GM10248 (cell line): ENCODE measurements at places on chromosomes 3 and 15.

- no peak for DNase-seq
Observed at GRCh38 chr3:24224666-24225384, 269.8 kb downstream of the THRB start.

DNA sequence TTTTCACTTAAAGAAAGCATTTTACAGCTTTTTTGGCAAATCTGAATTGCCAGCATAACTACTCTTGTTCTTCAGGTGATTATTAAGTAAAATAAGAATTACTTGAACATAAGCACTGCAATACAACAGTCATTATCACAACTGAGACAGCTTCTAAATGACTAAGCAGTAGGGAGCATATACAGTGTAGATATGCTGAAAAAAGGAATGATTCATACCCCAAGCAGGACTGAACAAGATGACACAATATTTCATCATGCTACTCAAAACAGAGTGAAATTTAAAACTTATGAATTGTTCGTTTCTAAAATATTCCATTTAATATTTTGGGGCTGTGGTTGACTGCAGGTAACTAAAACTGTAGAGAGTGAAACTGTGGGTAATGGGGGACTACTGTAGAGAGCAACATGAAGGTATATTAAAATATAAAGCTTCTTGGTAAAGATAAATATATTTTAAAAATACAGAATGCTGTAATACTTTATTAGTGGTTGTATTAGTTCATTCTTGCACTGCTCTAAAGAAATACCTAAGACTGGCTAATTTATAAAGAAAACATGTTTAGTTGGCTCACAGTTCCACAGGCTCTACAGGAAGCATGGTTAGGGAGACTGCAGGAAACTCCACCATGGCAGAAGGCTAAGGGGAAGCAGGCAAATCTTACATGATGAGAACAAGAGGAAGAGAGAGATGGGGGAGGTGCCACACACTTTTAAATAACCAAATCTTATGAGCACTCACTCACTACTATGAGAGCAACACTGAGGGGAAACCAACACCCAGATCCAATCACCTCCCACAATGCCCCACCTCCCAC lies 84.8 kb downstream of the DCLK3 start:
- no peak for DNase-seq

- no peak for DNase-seq
Observed at GRCh38 chr15:51262463-51262862, 75.9 kb downstream of the CYP19A1 start.

- no peak for DNase-seq
Observed at GRCh38 chr3:188503647-188504046, 349.7 kb downstream of the LPP start.

DNA sequence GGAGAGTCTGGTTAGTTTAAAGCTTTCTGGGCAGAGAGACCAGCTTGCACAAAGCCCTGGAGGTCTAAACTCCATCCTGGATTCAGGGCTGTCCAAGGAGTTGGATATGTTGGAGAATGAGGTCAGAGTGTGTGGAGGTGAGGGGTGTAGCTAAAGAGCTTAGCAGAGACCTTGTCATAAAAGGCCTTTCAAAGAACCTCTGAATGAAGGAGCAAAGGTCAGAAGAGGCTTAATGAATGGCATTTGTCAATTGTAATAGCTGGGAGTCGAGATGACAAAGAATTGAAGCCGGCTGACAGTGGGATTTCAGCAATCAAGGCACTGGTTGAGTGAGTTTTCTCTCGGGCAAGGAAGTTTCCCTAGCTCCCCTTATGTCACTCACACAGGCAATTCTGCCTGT lies 202.6 kb downstream of the PDCD6IP start:
- no peak for DNase-seq

DNA sequence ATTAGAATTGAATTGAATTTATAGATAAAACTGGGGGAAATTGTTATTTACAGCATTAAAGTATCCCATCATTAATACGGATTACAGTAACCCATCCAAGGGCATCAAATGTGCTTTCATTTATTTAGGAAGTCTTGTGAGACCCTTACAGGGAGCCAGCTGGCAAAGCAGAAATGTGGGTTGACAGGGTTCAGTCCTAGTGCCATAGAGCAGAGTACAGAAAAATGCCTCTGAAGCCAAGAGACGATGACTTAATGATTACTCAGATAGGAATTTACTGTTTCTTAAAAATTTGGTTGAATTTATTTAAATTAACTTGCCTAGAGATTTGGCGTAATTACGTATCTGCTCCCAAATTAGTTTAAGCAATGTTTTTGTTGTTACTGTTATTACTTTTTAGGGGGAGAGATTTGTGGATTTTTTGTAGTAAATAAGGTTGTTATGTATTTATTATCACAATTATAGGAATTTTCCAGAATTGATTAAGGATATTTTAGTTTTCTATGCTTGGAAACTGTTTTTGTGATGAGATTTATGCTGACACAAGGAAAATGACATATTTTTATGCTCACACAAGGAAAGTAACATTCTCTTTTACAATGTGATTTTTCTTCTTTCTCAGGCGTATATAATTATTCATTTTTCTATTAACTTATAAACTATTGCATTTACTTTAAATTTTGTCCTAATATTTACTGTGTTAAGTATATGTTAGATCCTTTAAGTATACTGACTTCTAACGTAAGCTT lies 152.0 kb downstream of the EPHA6 start:
- DNase-seq, result no peak

DNA sequence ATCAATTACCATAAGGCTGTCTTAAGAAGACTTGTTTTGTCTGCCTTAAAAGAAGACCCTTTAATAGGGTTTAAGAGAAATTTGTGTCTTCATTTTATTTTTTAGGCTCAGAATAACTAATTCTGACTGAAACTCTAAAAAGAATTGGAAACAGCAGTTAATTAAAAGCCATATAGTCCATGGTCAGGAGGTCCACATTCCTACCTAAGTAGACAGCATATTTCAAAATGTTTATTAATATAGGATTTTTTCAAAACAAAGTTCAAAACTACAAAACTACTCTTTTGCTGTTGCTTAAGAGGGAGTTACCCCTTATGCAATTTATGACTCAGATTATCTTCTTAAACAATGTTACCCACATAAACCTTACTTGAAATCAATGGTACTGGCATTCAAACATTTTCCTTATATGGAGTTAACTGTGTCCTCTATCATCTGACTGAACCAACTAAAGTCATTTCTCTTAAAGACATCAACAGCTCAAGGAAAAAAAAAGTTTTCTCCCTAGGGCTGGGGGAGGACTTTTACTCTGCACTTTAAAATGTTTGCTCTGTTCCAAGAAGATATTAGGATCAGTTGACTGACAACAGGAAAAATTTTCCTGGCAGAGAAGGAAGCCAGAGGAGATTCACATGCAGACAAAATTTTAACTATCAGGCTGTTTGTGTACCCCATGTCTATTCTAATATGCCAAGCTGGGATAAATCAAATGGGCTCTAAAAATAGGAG lies 56.8 kb upstream of the NANOGP8 start:
- DNase-seq, result no peak

- DNase-seq, result no peak
Observed at GRCh38 chr3:63652066-63652725, at the start of gene SNTN. TSS of gene SNTN (plus strand) at chr3:63652675. CDS start at chr3:63652688, 13 bp downstream.

DNA sequence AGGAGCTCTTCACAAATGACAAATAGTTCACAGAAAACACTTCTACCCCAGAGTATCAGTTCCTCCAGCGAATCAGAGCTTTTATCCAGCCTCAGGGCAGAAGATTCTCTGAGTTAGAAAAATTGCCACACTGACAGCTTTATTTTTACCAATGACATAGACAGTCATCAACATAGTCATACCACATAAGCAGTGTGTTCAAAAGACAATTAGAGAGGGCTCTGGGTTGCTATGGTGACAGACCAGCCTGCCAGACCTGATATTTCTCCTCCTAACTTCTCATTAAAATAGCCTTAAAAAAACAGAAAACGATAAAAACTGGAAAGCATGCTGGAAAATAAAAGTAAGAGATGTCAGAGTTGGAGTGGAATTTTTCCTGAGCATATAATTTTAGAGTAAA lies 45.9 kb upstream of the COL6A5 start:
- no peak for DNase-seq

GRCh38 chr3:24551626-24552025 lies 57.0 kb upstream of the THRB start:
- DNase-seq, result no peak

- DNase-seq, result no peak
Observed at GRCh38 chr15:67700023-67700422, 125.3 kb upstream of the SKOR1 start.

GRCh38 chr15:47908950-47909670 lies 191.8 kb downstream of the SEMA6D start:
- no peak for DNase-seq

DNA sequence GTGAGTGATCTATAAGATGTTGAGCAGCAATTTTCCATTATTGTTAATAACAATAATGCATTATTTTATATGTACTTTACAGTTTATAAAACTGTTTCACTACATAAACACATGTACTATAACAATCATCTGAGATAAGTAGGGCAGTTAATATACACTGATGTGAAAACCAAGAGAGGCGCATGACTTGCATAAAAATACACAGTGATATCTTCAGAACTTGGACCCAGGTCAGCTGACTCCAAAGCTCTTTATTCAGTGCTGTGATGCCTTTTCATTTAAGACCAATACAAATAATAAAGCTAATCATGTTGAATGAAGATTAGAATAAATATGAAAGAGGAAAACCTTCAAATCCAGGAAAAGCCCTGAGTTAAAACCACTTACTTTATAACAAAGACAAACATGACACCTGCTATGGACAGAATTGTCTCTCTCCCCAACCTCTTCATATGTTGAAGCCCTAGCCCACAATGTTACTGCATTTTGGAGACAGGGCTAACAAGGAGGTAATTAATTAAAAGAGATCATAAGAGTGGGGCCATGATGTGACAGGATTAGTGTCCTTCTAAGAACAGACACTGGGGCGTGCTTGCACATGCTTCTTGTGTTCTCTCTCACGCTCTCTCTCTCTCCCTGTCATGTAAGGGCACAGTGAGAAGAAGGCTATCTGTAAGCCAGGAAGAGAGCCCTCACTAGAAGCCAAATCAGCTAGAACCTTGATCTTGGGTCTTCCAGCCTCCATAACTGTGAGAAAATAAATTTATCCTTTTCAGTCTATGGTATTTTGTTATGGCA lies 55.8 kb upstream of the TSPAN3 start:
- DNase-seq, result no peak

GRCh38 chr3:13927295-13927694 lies 47.4 kb upstream of the WNT7A start:
- no peak for DNase-seq

GRCh38 chr15:56942118-56942517 lies 23.7 kb downstream of the TCF12 start:
- DNase-seq, result no peak

DNA sequence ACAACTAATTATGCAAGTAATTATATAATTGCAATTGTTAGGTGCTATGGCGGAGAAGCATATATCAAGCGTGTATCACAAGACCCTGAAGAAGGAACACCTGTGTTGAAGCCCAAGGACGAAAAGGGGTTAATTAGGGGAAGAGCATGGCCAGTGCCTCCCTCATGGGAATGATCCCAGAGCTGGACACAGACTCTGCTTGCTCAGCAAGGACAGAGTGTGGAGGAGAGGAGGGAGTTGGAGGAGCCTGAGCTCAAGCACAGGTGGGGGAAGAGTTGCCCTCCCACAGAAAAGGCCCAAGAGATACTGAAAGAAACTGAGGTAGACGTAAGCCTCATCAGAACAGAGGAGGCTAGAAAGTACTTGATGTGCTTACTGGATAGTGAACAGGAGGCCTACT lies 423.7 kb downstream of the EPHB1 start:
- no peak for DNase-seq

- no peak for DNase-seq
Observed at GRCh38 chr3:178308771-178309170, 227.5 kb upstream of the KCNMB2 start.

GRCh38 chr3:169147238-169148008 lies 516.1 kb downstream of the MECOM start:
- peak; percentile 15 for DNase-seq

- no peak for DNase-seq
Observed at GRCh38 chr3:117743993-117744392, 1034.4 kb downstream of the TUSC7 start.

DNA sequence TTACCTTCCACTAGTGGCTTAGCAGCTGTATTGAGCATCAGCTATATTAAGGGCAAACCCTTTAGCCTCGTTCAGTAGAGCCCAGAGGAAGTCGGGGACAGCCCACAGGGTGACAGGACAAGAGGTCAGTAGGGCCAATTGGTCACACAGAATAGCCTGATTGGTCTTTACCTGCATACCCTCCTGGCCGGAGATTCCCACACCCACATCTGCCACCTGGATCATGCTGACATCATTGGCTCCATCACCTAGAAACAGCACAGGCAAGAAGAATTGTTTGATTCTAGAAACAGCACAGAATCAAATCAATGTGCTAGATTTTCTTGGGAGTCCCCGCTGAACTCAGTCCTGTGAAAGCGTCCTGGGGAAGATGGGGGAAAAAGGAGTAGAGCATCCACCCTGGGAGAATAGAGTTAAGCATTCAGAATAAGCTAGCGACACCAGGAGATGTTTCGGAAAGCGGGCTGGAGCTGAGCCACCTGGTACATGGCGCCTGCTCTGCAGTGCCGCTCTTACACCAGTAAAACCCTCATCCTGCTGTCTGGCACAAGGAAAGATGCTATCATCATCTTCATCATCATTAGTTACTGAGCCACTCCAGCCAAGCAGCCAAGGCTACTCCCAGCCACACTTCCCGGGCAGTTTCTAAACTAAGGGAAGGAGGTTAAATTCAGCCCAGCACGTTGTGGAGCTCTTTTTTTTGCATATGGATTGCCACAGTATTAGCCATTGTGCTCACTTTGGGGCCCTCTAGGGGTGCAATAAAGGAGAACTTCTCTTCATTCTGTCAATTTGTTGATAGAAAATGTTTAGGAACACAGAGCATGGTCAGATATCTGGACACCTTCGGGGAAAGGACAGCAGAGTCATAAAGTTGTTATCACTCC lies 171.3 kb downstream of the ATP10A start:
- no peak for DNase-seq

DNA sequence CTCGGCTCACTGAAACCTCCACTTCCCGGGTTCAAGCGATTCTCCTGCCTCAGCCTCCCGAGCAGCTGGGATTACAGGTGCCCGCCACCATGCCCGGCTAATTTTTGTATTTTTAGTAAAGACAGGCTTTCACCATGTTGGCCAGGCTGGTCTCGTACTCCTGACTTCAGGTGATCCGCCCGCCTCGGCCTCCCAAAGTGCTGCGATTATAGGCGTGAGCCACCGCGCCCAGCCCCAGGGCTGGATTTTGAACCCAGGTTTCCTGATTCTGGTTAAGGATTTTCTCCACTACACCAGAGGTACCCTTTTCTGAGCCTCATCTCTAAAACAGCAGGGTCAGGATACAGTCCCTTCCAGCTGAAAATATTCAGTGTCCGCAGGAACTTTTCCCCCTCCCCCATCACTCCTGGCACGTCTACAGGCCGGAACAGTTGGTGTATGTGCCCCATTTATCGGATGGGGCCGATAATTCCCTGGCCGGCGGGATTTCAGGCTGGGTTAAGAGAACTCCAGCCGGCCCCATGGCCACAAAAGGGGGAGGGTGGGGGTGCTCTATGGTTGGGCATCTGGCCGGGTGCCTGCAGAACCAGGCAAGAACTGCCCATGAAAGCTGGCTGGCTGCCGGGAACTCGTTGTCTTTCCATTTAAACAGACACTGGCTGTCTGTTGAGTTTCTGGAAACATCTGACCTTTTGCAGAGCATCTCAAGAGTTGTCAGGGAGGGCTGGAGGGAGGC lies 26.8 kb upstream of the SEMA4B start:
- DNase-seq, result no peak
